ENCODE measurements at places on chromosomes 5 and 9.

GRCh38 chr9:11755951-11756350, 937.2 kb upstream of the TYRP1 start:
- DNase-seq, result no peak

- no peak for DNase-seq
Observed at GRCh38 chr9:38007016-38007415, 62.0 kb downstream of the SHB start.

- DNase-seq, result no peak
Observed at GRCh38 chr5:151660616-151661495, 25.9 kb downstream of the SPARC start.

DNA sequence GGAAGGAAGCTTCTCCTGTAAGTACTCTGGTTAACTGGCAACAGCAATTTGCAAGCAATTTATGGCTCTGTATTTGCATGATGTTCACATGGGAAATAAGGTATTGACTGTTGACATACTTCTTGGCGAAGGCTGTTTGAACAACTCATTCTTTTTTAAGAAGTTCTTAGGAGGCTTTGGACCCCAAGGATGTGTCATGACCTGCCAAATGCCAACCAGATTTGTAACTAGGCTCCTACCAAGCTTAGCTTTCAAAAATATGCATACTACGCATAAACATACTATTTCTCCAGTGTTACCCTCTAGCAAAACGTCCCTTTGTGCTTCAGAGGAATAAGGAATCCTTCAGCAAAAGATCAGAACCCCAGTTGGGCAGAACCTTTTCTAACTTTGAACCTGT, 165.2 kb upstream of the MSX2 start:
- no peak for DNase-seq

GRCh38 chr9:92770360-92770995, 5.8 kb upstream of the BICD2 start:
- DNase-seq, result no peak

GRCh38 chr5:115962565-115963402, 509 bp downstream of the LVRN start:
- no peak for DNase-seq

DNA sequence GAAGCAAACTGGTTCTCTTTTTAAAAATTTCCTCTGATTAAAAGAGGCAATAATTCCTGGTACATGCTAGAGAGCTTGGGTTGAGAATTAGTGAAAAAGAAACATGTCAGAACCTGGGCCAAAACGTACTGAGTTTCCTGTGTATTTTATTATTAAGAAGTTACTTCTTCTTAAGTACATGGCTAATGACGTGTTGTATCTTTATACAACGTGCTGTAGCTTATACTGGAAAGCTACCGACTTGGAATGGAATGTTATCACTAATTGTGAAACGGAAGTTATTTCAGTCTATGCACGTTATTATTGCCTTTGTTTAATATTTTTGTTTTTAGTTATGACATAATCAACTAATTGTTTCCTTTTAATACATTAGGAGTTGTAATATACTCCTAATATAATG, 43.1 kb downstream of the ZNF366 start:
- no peak for DNase-seq

GRCh38 chr5:150488519-150489359, 19.2 kb upstream of the NDST1 start:
- no peak for DNase-seq

DNA sequence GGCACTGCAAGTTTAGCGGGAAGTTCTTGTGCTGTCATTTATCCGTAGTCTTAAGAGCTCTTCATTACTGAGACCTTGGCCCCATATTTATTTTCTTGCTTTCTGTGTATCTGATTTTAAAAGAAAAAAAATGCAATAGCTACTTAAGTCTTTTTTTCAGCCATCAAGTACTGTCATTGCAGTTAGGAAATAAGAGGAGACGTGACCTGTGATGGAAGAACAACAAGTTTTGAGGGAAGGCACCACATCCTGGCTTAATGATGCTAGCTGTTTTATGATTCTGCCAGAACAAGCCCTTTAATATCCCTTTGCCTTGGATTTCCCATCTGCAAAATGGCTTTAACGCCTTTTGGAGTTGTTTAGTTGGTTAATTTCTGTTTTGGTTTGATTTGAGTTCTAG, 3.8 kb downstream of the RGMB start:
- DNase-seq, result no peak

GRCh38 chr9:131214286-131214856, 61.9 kb downstream of the FAM78A start:
- DNase-seq, result no peak

DNA sequence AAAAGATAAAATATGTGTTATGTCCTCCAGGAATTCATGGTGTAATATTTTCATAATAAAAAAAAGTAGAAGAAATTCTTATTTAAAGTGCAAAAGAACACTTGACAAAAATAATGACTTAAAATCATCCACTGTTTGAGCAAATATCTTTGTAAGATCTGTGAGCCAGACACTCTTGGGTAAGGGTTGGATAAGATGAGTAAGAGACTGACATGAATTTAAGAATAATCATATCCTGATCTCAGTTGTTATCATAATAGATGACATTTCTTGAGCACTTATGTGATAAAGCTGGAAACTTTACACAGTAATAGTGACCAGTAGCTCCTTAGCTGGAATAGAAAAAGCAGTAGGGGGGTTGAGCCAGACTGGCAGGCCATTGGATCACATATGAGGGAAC, 40.0 kb upstream of the ADRB2 start:
- no peak for DNase-seq

- DNase-seq, result no peak
Observed at GRCh38 chr5:72377910-72378638, 57.9 kb downstream of the PTCD2 start.

GRCh38 chr5:64622991-64623390, 67.3 kb upstream of the SHISAL2B start:
- no peak for DNase-seq

- no peak for DNase-seq
Observed at GRCh38 chr5:146515473-146516150, 378 bp downstream of the GPR151 start.

DNA sequence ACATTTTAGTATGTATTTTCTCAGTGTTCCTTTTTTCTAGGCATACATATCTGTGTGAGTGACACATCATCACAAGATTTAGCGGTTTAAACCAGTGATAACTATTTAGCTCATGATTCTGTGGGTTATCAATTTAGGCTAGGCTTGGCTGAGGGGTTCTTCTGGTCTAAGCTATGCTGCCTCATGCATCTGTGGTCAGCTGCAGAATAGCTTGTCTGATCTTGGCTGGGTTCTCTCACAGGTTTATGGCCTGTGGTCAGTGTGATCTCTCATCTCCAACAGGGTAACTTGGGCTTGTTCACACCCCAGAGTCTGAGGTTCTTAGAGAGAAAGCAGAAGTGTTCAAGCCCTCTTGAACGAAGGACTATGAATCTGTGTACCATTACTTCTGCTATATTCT, 363.3 kb downstream of the KDM4C start:
- peak; percentile 1 for DNase-seq

Measured in naive thymus-derived CD8-positive, alpha-beta T cell (primary cell).